ENCODE measurements at places on chromosomes 16 and 17.

DNA sequence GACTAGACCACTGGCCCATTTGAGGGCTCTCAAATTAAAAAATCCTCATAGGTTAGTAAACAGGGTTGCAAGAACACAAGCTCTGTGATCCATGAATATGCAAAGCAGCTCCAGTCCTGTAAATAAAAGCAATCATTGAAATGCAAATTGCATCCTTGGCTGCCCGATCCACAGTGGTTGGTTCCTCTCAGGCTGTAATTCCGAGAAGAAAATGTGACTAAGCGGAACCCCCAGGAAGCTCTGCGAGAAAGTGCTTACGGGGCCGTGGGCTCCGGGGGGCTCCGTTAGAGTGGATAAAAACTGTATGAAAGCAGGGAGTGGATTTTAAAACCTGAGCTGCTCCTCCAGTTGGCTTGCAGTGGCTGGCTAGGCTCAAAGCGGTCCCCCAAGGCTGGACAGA is 2.5 kb downstream of the GPRC5B start:
- no peak for DNase-seq

DNA sequence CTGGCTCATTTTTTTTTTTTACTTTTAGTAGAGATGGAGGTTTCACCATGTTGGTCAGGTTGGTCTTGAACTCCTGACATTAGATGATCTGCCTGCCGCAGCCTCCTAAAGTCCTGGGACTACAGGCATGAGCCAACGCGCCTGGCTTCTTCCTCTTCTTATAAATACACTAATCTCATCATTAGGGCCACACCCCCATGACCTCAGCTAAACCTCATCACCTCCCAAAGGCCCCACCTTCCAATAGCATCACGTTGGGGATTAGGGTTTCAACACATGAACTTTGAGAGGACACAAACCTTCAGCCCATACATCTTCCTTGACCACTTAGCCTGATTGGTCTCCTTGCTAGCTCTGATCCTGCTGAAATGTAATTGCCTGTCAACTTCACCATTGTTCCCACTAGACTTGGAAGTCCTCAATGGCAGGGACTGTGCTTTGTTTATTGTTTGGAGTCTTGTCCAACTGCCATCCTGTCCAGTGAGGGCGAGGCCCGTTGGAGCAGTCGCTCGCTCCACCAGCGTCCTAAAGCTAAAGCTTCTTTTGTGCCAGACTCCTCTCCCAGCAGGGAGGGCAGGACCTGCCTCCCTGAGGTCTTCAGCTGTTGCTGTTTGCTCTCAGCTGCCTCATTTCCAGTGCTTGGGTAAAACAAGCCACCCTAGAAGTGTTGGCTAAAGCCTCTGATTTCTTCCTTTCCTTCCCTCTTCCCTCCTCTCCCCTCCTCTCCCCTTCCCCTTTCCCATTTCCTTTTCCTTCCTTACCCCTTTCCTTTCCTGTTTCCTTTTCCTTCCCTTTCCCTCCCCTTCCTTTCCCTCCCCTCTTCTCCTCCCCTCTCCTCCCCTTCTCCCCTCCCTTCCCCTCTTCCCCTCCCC is 85.3 kb downstream of the HAPSTR1 start:
- DNase-seq: no peak

DNA sequence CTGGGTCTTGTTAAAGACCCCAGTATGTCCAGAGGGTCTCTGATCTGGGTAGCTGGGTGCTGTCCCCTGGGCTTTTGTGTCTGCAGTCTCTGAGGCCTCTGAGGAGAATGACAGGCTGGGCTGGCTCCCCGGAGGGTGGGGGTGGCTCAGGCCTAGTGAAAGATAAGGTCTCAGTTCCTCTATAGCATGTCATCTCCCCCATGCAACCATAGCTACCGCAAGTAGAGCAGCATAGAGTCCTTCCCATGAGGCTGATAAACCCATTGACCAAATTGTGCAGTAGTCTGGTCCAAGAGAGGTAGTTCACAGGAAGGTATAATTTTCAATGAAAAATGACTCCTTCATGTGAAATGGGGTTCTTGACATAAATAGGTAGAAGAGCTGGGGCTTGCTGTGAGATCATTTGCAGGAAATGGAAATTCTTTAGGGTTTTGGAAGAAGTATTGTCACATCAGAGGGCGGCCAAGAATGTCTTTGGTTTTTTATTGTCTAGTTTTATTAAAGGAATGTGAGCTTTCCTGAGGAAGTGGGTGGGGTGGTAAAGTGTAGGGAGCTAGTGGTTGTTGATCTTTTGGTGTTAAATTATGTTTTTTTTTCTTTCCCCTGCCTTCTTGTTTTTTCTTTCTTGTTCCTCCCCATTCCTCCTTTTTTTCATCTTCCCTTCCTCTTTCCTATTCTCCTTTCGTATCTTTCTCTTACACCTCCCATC is 21.0 kb downstream of the SLC7A6OS start:
- DNase-seq: no peak

DNA sequence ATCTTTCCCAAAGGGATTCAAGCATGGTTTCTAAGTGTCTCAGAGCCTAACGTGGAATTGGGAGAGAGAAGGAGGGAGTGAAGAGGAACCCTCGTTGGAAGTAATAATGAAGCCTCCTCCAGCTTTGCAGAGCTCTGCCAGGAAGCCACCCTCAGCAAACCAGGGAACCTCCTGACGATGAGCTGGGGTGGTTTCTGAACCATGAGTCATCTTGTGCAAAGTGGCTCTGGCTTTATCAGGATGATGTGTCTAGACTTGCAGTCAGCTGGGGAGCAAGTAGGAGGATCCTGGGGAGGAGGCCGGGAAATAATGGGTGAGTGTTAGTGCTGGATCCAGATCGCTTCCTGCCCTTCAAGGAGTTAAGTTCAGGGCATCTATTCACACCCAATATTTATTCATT is 191.7 kb upstream of the RBFOX1 start:
- DNase-seq: no peak

DNA sequence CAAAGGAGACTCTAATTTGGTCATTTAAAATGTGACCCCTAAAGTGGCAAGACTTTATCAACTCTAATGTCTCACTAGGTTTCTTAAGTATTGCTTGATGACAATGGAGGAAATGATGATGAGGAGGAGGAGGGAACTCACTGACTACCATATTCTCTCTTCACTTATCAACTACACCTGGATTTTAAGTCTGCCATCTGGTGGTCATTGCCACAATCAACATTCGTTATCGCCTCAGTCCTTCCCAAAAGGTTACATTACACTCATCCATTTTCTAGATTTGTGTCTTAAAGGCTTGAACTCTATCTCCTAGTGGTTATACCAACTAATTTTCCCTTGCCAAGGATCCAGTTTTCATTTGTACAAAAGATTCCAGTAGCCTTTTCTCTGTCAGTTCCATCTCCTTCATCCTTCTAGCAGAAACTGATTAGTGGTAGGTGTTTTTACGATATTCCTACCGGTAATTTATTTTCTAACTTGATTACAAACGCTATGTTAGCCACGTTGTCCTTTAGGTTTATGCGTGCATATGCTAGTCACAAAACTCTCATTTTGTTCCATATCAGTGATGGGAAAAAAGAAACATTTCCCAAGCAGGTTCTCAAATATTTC is 114.6 kb upstream of the NOG start:
- DNase-seq: no peak

GRCh38 chr16:69056421-69056820 is 49.0 kb upstream of the HAS3 start:
- no peak for DNase-seq

DNA sequence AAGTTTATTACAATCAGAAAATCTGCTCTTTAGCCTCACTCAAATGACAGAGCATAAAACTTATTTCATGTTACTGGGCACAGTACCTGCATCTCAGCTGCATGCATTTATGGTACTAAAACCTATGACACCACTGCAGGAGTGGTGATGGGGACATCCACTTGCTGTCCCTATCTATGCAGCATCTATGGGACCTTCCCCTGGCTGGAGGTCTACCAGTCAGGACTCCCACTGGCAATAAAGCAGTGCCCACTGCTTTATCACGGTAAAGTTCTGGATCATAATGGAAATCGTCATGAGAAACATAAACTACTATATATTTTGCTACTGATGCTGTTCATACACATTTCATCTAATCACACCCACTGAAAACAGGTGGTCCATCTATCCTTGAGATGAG is 26.2 kb downstream of the NSMCE1 start:
- DNase-seq: no peak

- DNase-seq: no peak
These were observed 61.7 kb upstream of the LGALS9 start for GRCh38 chr17:27569257-27569722.

DNA sequence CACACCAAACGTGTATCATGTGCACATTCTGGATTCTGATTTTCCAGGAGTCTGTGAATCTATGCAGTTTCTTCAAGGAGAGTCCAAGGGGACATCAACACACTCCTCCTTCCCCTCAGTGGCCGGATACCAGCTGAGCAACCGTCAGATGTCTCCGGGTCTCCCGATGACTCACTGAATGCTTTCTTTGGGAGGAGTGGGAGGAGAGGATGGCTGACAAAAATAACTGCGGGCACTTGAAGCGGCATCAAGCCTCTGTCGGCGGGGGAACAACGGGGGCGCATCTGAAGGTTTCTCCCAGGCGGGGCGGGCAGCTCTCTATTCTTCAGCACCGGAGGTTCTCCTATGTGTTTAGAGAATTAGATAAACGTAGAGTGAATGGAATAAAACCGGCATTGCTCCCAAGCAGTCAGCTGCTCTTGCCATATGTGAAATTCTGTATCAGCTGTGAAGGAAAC is 24.6 kb upstream of the LRRC75A start:
- no peak for DNase-seq

GRCh38 chr17:69086641-69087040 is 25.9 kb upstream of the ABCA9 start:
- DNase-seq: no peak

GRCh38 chr16:69928856-69929400 is 22.2 kb upstream of the CLEC18A start:
- no peak for DNase-seq

DNA sequence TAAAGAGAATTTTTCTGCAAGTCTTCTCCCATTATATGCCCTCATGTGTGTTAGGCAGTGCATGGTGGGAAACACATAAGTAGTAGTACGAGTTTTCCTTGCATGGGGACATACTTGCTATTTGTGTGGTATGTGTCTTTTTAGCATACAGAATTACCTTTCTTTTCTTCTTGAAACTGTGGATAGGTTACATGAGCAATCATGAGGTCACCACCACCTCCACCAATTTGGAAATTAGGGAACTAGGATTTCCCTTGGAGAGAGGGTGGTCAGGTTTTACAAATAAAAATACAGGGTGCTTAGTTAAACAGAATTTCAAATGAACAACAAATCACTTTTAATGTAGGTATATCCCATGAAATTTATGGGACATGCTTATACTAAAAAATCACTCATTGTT is 16.3 kb upstream of the AMZ2 start:
- DNase-seq: no peak

GRCh38 chr17:18028114-18028951 is 10.6 kb downstream of the ATPAF2 start:
- no peak for DNase-seq

GRCh38 chr16:350203-350602 is 2.3 kb downstream of the AXIN1 start:
- no peak for DNase-seq

DNA sequence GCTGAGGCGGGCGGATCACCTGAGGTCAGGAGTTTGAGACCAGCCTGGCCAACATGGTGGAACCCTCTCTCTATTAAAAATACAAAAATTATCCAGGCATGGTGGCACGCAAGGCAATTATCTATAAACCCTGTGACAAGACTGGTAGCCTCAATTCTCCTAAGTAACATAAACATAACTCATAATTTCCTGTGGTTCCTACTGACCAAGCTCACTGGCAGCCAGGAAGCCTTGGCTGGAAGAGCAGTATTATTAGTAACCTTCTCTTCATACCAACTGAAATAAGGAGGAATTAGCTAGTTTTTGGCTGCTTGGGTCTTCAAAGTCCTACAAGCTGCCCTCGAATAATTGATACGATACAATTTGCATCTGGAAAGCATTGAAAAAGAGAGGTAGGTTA is 31.6 kb upstream of the LRRC37A3 start:
- DNase-seq: no peak

- peak; percentile 25 for DNase-seq
These were observed 86.5 kb downstream of the ABCA8 start for GRCh38 chr17:68868708-68869107.

GRCh38 chr16:86619239-86619794 is 41.0 kb downstream of the FOXL1 start:
- DNase-seq: no peak

DNA sequence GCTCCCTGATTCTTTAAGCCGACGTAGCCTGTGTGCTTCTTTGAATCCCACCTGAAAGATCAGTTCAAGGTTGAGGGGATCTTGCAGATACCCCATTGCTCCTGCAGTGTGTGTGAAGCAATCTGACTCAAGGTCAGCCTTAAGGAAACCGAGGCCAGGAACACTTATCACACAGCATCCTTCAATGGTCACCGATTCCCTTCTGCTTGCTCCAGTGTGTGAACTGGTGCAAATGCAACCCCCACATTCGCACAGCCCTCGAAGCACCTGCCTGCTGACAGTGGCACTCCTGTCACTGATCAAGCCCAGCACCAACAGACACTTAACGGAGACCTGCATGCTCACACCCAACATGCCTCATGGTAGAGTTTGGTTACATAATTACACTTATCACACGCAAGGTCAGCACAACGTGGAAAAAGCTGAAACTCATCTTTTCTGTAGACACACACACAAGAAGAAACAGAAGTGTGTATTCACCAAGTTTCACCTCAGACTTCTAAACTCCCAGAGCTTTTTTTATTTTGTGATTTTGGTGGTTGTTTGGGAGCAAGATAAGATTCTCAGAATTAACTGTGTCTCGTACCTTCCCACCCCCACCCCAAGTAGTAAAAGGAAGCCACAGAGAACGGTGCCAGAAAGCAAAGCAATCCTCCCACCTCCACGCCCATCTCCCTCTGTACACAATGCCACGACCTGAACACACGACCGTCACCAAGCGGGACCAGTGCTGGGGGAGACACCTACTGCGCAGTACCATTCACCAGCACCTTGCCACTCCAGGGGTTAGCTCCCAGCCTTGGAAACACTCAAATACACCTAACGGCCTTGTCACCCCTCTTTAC is 37.2 kb downstream of the LITAFD start:
- no peak for DNase-seq

DNA sequence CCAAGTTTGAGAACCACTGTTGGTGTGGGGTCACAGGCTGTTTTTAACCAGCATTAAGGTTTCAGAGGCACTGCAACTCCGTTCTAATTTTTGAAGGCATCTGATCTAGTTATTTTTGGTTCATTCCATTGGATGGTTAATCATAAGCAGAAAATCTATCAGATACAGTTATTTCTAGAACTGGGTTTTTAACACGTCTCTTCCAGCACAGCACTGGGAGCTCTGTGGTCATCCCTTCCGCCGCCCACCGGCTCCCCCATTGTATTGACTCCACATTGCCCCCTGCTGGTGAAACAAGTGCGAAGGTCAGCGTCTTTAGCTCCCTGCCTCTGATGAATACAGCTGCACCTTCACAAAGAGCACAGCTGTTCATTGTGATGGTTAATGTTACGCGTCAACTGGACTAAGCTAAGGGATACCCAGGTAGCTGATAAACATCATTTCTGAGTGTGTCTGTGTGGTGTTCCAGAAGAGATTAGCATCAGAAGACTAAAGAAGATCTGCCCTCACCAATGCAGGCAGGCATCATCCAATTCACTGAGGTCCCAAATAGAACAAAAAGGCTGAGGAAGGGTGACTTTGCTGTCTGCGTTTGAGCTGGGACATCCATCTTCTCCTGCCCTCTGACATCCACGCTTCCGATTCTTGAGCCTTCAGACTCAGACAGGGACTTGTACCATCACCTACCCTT is 8.5 kb downstream of the CCL18 start:
- peak; percentile 60 for DNase-seq

Data from pancreas (tissue), 10 donors.